ENCODE measurements at places on chromosomes 12 and 14.

- peak; percentile 86 for DNase-seq
These were observed 5.5 kb downstream of the ITGA5 start for GRCh38 chr12:54413284-54414190.

DNA sequence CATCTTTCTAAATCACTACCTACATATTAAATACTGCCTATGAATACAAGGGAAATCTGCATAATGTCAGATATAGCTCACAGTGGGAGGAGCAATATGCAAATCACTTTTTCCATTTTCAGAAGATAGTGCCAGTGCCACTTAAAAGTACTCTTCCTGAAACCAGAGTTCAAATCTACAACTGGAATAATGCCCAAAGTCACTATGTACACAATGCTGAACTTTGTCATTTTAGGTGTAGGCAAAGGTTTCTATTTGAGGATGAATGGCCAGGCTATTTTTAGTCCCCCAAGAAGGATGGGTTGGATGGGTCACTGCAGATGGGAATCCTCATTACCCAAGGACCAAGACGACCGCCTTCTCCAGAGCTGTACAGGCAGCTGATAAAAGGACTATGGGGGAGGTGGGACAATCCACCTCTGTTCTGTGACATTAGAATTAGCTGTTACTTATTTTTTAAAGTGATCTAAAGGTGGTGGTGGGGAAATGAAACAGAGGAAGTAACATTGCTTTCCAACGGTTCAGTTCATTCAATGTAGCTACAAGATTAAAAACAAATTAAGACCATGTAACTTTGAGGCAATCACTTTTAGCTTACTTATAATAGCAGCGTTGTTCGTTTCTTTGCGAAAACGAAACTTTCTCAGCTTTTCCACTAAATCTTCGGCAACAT is 5.6 kb downstream of the GMFB start:
- DNase-seq, result no peak

- no peak for DNase-seq
These were observed 264.0 kb downstream of the VRK1 start for GRCh38 chr14:97061198-97061597.

GRCh38 chr12:80627782-80628181 is 79.7 kb upstream of the MYF6 start:
- no peak for DNase-seq

DNA sequence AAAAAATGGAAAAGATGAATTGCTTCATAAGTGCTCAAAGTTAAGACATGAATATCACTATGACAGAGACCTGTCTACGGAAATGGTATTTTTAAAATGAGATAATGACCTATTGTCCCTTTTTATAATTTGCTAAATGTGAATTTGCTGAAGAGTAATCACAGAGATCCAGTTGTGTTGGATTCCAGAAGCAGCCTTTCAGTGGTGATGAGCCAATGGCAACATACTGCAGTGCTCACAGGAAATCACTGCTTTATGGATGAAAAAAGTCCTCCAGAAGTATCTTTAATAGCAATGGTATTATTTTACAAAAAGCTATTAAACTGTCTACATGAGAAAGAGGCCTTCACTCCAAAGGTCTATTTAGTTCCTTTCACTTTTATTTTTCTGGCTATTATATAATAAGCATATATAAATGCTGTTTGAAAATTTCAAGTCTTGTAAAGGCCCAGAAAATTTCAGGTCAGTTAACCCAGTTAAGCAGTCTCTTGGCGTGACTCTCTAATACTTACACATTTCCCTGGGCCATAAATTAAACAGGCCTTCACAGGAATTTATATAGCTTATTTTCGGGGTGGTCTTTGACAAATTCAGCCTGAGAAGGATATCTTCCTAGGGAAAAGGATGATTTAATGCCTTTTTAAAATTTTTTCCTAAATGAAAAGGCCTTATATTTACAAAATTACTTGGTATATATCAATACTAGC is 55.4 kb downstream of the KCNJ8 start:
- DNase-seq, result no peak

DNA sequence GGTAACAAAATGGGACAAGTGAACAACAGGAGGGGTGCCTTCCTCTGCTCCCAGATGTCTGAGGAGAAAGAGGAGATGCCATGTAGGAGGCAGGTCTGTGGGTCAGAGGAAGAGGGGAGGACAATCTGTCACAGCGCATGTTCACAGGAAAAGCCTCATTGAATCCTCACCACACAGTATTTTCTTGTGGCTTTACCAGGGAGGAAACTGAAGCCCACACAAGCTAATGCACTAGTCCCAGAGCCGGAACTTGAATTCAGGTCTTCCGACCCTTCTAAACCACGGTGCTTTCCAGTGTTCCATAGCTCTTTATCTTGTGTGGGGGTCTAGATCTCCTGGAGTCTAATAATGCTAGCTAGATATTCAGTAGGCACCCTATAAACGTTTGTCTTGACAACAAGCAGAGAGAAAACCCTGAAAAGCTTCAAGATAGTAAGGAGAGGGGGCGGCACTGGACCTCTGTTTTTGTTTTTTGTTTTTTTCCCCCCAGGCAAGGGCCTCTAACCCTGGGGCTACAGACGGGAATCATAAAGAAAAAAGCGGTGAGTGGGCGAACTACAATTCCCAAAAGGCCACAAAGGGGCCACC is 371 bp upstream of the SHMT2 start:
- peak; percentile 34 for DNase-seq

DNA sequence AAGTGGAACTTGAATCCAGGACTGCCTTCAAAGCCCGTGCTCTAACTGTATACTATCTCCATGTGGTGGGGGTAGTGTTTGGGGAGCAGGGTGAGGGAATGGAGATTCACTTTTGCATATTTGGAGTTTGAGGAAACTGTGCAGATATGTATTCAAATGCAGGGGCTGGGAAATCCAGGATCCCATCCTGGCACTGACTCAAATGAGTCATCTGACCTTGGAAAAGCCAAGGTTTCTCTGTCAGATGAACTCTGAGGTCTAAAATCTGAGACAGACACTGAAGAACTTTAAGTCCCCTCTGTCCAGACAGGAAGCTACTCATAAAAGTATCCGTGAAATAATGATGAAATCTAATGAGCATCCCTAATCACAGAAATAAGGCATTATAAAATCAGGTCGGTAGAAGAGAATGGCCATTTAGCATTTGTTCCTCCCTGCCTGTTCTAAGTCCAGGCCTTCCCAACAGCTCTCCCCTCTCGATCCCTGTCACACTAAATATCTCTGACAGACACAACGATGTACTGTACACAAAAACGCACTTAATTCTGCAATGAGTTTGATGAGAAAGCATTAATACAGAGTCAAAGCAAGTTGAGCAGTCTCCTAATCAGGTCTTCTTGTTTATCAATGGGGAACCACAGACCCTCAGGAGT is 14.4 kb downstream of the NIN start:
- no peak for DNase-seq

DNA sequence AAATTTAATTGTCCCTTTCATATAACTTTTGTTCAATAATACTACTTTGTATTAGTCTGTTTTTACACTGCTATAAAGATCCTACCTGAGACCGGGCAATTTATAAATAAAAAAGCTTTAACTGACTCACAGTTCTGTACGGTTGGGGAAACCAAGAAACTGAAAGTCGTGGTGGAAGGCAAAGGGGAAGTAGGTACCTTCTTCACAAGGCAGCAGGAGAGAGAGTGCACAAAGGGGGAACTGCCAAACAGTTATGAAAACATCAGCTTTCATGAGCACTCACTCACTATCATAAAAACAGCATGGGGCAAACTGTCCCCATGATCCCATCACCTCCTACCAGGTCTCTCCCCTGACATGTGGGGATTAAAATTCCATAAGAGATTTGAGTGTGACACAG is 1069.0 kb downstream of the FSCB start:
- no peak for DNase-seq

GRCh38 chr12:24582954-24583601 is 365.8 kb downstream of the BCAT1 start:
- DNase-seq, result no peak

- DNase-seq, result no peak
These were observed 907.5 kb upstream of the MDGA2 start for GRCh38 chr14:48582938-48583337.

DNA sequence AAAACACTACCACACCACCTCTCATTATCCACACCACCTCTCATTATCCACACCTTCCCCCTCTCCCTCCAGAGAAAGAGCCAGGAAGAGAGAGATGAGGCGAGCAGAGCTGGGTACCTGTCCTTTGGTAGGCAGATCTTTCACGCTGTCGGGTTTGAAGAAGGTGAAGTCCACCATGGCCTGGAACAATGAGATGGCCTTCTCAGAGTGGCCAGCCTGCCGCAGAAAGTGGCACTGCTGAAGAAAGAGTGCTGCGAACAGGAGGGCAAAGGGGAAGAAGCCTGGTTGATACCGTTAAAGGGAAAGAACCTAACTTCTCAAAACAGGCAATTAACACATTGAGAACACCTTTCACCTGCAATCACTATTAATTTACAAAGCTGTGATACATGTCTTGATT is 30.6 kb downstream of the NRDE2 start:
- no peak for DNase-seq

GRCh38 chr14:33950320-33951182 is at the start of gene EGLN3:
TSS of gene EGLN3 (minus strand) at chr14:33951074. CDS start at chr14:33950752, 322 bp downstream.
- no peak for DNase-seq

DNA sequence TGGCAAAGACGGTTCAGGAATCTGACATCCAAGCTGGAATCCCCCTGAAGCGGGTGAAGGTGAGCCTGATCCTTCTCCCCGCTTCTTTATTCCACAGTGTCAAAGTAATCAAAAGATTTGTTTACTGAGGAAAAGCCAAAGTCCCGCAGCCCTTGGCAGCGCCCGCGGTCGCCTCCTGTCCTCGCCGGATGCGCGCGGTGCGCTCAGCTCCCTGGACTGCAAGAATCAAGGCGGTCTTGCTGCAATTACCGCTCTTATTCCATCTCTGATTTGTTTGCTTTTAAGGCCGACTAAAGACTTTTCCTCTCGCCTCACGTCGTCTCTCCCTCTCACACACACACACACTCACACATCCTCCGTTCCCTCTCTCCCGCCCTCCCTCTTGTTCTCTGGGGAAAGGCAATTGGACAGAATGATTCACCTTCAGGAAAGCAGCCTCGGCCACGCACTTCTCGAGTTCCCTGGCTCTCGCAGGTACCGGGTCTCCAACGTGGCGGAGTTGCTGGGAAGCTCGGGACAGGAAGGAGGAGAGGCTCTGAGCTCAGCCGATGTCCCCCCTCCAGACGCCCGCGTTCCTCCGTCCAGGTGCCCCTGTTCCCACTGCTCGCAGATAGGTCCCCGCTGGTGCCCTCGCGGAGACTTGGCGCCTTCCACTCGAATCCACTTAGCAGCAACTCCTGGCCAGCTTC is 68.6 kb upstream of the USP15 start:
- DNase-seq, result no peak

- DNase-seq, result no peak
These were observed 29.0 kb downstream of the PEBP1 start for GRCh38 chr12:118164798-118165486.

DNA sequence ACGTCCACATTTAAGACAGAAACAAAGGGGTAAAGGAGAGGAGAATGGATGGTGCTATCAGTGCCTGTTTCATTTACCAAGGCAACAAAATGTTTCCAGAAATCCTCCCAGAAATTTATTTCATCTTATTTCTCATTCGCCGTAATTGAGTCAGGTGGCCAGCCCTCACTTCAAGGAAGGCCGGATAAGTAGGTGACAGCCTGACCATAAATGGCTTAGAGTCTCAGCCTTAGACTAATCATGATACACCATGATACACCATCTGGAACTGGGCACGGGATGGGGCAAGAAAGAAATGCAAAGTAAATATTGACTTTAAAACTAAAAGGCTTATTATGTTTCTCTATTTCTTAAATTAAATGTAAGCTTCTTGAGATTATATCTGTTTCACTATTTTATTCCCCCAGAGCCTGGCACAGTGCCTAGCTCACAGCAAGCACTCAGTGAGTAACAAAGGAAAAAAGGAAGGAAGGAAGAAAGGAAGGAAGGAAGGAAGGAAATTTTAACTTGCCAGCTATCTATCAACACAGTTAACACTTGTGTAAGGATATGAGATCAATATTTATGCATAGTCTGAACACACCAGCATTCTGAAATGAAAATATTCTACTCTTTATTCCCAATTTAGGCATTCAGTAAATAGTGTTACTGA is 106.1 kb upstream of the FSCB start:
- DNase-seq, result no peak

GRCh38 chr12:6086316-6086715 is 38.2 kb downstream of the VWF start:
- no peak for DNase-seq

- DNase-seq, result no peak
These were observed 94.2 kb upstream of the MYL2 start for GRCh38 chr12:111014547-111014946.

- DNase-seq, result peak; percentile 45
These were observed 150.6 kb upstream of the AEBP2 start for GRCh38 chr12:19288603-19289244.

DNA sequence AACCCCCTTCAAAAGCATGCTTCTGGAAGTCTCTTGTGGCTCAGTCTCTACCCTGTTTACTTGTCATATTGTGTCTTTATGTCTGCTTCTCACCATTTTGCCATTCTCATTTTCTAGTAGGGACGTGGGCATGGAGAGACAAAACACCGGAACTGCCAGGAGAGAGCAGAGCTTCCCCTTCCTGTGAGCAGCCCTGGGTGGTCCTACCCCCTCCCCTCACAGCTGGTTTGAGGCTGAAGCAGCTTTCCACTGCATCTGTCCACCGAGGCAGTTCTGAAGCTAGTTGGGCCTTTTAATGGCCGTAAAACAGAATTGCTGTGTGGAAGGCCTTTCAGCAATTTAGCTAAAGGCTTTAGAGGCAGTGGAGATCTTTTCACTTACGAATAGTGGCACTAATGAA is 77.0 kb downstream of the PELI2 start:
- no peak for DNase-seq

- no peak for DNase-seq
These were observed 20.4 kb downstream of the TMTC1 start for GRCh38 chr12:29763301-29763683.

GRCh38 chr12:50073206-50073605 is 11.9 kb upstream of the SMARCD1 start:
- no peak for DNase-seq

DNA sequence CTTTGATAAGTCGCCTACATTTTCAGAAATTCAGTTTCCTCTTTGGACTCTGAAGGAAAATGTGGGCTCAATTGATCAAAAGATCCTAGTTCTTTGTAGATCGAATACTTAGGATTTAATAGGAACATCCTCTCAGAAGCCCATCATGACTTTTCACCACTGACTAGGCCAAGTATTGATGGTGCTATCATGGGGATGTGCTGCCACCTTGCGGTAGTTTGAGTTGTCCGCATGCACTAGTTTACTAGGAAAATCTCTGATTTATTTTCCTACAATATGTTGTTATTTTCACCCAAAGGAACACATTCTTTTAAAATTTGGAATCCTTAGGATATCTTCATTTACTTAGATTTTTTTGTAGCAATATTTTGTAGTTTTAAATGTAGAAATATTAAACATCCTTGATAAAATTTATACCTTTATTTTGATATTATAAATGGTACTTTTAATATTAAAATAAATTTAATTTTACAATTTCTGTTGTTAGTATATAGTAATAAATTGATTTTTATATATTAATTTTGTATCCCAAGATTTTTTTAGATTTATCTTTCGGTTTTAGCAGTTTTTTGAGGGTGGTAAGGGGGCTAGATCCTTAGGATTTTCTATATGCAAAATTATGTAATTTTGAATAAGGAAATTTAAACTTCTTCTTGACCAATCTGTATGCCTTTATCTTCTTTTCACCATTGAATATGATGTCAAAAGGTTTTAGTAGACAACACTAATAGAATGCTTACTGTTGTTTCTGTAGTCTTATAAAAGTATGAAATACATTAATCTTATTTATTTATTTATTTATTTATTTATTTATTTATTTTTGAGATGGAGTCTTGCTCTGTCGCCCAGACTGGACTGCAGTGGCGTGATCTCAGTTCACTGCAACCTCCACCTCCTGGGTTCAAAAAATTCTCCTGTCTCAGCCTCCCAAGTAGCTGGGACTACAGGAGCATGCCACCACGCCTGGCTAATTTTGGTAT is 52.9 kb upstream of the OR9K2 start:
- peak; percentile 61 for DNase-seq

Measured in AML-193 (cell line).